Mammary epithelial cell (primary cell): ENCODE measurements at places on chromosomes 6 and 20. TPM values are rescaled to one million over a fixed set of nuclear protein-coding genes. Genes with fewer than 3 reads are reported as not detected.

DNA sequence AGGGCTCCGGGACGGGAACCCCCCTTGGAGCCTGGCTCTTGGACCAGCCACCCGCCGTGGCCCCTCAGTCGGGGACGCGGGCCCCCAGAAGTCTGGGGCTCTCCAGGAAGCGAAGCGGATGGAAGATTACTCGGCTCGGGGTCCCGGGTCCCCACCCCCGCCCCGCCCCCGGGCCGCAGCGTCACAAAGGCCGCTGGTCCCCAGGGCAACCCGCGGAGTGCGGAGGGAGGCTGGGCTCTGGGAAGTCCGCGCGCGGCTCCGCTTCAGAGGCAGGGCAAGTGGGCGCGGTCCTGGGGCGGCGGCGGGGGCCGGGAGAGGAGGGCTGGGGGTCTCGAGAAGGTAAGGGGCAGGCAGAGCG, at the start of gene FNDC11:
Gene FNDC11, plus strand, starts transcription at position 227 of the 358 bp plus-strand sequence. CDS start 1,505 bp downstream, outside the sequence.
- no peak for DNase-seq

DNA sequence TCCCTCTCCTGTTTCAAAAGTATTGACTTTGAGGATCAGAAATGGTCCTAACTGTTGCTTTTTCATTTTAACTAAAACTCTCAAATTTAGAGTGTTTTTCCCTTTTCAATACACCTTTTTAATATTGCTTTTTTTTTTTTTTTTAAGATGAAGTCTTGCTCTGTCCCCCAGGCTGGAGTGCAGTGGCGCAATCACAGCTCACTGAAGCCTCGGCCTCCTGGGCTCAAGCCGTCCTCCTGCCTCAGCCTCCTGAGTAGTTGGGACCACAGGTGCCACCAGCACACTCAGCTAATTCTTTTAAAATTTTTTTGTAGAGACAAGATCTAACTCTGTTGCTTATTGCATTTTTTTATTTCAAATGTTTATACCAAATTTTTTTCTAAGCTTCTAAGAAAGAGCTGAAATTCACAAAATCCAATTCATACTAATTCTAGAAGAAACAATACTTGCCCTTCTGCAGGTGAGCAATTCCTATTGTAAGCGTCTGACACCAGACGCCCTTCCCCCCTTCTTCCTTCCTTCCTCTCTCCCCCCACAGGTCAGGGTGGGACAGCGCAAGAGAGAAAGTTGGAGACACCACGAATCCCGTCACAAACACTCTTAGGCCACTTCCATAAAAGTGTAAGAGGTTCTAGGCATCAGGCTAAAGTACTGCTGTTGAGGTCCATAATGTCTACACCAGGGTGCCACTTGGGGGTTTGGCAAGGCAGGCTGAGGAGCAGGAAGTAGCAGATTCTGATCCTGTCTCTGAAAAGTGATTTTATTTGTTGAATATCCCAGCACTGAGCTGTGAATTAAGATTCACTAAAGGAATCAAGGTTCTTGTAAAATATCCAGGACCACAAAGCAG, 12.8 kb downstream of the DLL1 start:
- no peak for DNase-seq

DNA sequence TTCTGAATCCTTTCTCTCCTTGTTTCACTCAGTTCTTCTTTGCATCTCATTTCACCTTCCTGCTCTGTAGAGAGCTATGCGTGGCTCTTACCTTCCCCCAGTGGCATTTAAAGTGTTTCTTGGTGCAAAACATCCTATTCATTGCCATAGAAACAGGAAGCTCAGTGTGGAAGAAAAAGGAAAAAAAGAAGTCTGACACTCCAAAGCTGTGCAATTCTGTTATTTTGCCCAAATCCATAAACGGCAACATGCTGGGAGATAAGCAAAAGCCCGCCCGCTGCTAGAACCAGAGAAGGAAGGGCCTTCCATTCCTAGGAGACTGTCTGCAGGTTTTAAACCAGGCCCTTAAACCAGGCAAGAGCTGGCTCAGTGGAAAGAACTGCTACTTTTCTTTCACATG, 247.1 kb downstream of the HIVEP2 start:
- no peak for DNase-seq

DNA sequence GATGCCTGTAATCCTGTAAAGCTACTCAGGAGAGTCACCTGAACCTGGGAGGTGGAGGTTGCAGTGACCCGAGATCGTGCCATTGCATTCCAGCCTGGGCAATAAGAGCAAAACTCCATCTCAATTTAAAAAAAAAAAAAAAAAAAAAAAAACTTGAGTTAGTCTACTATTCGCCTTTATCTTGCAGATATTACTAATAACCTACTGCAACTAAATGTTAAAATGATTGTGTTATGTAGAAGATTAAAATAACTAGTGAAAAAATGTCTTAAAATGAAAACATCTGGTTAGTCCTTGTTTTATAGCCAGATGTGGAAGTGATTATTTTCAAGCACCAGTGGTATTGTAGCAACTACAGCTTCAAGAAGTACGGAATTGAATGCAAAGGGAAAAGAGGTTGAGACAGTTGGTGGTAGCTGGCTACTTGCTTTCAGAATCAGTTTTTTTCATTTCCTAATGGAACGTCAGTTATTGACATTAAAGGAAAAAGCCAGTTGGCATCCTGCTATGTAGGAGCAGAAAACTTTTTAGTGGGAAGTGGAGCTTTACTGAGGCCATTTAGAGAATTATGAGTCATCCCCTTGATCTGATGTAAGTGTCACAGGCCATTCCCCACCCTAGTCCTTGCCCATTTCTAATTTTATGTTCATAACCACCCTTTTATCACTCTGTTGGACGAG, 43.8 kb upstream of the DYNLRB1 start:
- DNase-seq: peak; percentile 16

- no peak for DNase-seq
Observed at GRCh38 chr6:87279196-87279595, 43.2 kb upstream of the SMIM8 start.

- no peak for DNase-seq
Observed at GRCh38 chr20:10432079-10432478, 1.9 kb downstream of the MKKS start.

DNA sequence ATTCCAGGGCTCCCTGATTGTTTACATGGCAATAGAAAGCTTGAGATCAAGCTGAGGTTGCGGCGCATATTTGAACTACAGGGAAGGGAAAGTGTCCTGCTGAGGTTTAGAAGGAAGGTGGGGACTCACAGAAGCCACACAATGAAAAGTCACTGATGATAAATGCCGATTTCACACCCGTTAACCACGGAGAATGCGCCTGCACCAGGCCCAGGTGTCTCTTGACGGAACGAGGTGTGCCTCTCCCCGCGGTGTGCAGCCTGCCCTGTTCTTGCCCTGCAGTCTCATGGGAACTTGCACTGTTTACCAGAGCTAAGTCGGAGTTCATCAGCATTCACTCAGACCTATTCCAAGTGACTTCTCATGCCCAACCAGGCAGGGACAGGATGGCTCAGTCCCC, 90.3 kb downstream of the LY86 start:
- DNase-seq: no peak

DNA sequence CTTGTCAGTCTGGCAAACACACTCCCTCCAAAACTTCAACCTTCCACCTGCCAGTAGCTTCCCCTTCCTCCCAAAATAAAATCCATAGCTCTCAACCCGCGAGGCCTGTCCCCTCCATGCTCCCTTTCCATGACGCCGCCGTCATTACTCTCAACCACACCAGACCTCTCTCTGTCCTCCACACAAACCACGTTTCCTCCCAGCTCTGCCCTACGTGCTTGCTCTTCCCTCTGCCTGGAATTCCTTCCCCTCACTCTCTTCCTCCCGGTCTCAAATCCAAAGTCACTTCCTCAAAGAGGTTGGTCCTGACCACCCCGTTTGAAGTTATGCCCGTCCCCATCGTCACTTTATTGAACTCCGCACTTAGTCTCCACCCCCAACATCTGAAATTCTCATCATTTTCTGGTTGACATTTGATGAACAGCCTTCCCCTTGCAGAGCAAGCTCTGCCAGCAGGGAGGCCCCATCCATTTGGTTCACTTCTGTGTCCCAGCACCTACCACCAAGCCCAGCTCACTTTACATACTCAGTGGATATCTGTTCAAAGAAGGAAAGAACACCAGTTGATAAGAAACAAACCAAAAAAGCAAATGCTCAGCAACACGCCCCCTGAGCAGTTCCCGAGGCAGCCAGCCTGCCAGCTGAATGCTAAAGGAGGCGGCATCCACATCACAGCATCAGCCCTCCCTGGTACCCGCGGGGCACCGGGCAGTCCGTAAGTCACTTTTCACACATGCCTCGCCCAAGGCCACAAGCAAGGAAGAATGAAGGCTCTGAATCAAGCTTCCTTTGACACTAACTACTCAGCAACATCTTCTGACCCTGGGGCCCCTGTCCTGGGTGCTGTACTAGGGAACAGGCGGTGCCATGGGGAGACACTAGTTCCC, 125.0 kb downstream of the NFATC2 start:
- DNase-seq: no peak

GRCh38 chr6:84547341-84547801, 217.0 kb downstream of the TBX18 start:
- DNase-seq: no peak

DNA sequence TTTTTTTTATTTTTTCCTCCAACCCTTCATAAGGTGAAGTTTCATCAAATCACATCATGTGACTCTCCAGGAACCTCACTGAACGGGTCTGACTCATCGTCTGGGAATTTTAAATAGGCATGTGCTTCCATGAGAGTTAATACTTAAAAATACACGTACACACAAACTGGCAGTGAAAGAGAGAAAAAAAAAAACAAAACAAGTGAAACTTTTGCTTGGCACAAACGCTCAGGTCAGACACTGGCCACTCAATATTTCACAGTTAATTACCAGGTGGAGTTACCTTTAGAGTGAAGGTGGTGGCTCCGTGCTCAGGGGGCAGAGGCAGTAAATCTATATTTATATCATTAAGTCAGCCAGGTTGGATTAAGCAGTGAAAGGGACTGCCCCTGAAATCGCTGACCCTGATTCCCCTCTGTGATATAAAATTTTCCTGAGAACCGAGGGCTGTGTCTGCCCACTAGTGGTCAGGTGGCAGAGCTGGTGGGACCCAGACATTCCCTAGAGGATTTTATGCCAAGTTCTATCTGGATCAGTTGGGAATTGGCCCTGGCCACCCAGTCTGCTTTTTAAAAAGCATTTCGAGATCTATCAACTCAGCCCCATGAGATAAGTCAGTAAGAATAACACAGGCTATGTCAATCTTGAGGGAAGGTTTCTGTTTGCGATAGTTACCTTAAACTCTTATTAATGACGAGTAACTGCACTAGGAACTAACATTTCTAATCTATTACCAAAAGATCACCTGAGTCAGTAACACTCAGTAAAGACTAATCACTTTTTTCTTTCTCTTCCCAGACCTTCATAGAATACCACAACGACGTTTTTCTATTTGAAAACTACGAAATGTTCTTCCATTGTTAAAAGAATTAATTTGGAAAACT, 259.1 kb downstream of the HDGFL1 start:
- DNase-seq: peak; percentile 97

GRCh38 chr6:164133095-164133494, 718.6 kb downstream of the QKI start:
- no peak for DNase-seq

DNA sequence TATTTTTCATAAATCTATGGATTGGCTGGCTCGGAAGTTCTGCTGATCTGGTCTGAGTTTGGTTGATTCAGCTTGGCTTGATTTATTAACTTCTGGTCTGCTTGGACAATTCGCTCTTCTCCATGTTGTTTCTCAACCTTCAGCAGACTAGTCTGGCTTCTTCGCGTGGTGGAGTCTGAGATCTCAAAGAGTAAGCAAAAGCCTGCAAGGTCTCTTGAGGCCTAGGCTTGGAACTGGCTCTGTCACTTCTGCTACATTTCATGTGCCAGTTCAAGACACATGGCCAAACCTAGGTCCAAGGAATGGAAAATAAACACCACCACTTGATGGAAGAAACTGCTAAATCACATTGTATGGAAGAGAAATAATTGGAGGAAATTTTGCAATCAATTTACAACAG, 115.1 kb upstream of the JAG1 start:
- DNase-seq: no peak

DNA sequence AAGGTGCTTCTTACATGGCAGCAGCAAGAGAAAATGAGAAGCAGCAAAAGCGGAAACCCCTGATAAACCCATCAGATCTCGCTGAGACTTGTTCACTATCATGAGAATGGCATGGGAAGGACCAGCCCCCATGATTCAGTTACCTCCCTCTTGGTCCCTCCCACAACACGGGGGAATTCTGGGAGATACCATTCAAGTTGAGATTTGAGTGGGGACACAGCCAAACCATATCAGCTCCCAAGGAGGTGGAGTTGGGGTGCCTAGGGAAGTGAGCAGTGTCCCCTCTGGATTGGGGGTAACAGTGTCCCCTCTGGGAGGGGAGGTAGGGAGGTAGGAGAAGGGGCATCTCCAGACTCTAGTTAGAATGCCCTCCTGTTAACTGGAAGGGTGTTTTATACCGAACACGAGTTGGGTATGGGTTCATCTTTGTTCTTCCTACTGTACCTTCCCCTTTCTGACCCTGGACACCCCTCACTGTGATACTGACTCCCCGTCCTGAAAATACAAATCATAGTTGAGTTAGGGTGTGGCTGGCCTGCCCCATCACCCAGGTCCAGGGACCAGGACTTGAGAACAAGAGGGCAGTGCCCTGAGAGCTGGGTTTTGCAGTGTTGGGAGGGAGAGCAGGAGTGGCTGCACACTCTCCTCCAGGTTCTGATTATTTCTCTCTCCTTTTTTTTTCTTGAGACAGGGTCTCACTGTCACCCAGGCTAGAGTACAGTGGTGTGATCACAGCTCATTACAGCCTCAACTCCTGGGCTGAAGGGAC, 62.0 kb downstream of the EFCAB8 start:
- no peak for DNase-seq

DNA sequence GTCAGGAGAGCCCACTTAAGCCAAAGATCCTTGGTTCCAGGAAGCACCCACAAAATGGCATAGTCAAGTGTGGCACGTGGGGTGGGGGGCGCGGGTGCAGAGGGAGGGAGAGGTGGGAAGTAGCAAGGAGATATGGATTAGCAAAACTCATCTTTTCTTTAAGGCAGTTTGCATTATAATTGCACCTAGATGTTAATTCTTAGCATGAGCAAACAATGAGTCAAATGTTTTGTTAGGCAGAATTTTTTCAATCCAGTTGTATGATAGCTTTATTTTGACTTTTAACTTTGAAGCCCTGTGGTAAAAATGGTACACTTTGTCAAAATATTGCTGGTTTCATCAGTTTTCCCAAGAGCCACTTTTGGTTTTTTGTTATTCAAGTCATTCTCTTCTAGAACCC, 15.0 kb downstream of the SCAND1 start:
- DNase-seq: no peak

- DNase-seq: no peak
Observed at GRCh38 chr6:13395272-13396237, 67.2 kb upstream of the TBC1D7 start.

DNA sequence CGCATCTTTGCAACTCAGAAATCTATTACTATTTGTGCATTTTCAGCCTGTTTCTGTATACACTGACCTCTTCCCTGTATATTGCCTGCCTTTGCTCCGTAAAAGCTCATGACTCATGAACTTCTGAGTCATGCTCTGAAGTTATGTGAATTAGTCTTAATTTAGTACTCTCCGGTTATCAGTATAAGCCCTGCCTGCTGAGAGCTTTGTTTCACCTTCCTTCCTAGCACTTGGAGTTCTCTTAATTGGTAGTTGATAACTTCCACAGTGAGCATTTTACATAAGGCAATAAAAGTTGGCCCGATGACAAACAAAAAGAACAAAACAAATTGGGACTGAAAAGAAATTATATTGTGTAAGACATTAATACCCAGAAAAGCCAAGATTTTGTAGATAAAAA, 231.4 kb downstream of the GJA1 start:
- DNase-seq: peak; percentile 64

- DNase-seq: no peak
Observed at GRCh38 chr20:32052090-32052777, at the start of gene HCK. HCK (plus strand) TSS chr20:32052242.

The PKHD1 gene
- under 0.01 TPM for total RNA-seq

The SMPDL3A gene
- total RNA-seq: 4.5 and 4.7 TPM in 2 replicates

The ASIP gene
- not detected in 2 replicates for total RNA-seq

The FABP7 gene
- total RNA-seq: not detected

The FAM217A gene
- not detected for total RNA-seq

The ACTL10 gene
- 2.7 TPM for total RNA-seq

The HTR1B gene
- total RNA-seq: 0.33 TPM
